Cortex of kidney (tissue), 1 donor: ENCODE measurements at places on chromosomes 5 and 9.

- DNase-seq, result no peak
These were observed 250.5 kb downstream of the DENND1A start for GRCh38 chr9:123679330-123679987.

- no peak for DNase-seq
These were observed 80.6 kb upstream of the ZBTB43 start for GRCh38 chr9:126724226-126724625.

DNA sequence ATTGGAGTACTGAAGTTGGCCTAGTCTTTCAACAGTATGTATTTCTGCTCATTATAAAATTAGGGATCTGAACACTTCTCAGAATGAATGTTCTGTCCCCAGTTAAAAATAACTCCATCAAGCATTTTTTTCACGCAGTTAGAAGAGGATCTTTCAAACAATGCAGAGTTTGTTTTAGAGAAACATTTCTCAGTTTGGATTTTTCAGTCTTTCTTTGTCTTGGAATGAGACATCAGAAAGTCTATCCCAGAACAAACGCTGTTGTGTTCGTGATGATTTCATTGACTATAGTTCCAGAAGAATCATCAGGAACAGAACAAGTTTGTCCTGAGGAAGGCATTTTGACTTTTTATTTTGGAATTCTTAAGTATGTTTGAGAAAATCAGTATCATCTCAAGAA lies 218.7 kb downstream of the ARRDC3 start:
- no peak for DNase-seq

DNA sequence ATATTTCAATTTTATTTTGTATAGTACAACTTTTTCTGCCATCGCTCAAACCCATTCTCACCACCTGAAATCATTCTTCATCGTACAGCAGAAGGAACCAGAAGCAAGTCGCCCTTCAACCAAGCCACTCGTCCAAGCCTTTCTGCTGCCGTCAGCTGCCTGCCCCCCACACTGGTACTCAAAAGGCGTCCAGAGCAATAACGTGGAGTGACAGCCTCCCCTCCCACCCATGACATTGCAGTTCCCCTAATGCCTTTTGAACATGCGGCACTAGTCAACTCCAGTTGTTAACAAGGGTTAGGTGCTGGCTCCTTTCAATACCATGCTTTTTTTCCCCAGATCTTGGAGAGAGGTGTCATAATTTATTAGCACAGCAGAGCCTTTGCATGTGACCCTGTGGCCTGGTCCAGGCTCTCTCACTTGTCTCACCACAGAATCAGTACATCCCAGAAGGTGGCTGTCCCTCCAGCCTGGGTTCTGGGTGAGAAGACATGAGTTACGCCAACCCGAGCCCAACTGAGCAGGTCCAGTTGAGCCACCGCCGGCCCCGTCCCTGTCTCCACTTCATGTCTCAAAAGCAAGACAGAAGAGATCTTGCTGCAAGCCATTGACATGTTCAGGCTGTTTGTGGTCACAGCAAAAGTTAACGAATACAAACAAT lies 20.4 kb upstream of the MED10 start:
- DNase-seq, result no peak

- DNase-seq, result no peak
These were observed 64.7 kb downstream of the TLR4 start for GRCh38 chr9:117768750-117769395.

DNA sequence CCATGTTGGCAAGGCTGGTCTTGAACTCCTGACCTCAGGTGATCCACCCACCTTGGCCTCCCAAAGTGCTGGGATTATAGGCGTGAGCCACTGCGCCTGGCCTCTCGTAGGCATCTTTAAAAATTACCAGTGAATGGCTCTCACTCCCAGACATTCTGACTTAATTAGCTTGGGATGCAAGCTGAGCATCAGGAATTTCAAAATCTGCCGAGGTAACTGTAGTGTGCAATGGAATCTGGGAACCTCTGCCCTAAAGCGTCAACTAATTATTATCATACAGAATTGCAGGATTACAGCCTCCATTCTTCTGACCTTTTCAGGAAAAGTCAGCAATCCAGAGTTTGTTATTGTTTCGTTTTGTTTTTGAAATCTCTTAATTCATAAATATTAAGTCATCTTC lies 213.4 kb upstream of the DMAC1 start:
- DNase-seq, result no peak

- no peak for DNase-seq
These were observed 100.1 kb downstream of the FBXL7 start for GRCh38 chr5:15600035-15600434.

- DNase-seq, result no peak
These were observed 315.5 kb downstream of the SEMA5A start for GRCh38 chr5:9230355-9230754.

DNA sequence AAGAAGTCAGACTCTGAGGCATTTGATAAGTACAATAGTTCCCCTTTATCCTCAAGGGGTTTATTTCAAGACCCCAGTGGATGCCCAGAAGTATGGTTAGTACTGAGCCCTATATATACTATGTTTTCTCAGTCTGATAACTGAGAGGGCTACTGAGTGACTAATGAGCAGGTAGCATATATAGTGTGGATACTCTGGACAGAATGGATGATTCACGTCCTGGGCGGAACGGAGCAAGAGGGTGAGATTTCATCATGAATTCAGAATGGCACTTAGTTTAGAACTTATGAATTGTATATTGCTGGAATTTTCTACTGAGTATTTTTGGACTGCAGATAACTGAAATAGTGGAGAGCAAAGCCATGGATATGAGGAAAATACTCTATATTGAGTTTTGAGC lies 457.6 kb downstream of the PLK2 start:
- DNase-seq, result no peak

GRCh38 chr5:158886086-158886485 lies 213.6 kb downstream of the EBF1 start:
- no peak for DNase-seq

DNA sequence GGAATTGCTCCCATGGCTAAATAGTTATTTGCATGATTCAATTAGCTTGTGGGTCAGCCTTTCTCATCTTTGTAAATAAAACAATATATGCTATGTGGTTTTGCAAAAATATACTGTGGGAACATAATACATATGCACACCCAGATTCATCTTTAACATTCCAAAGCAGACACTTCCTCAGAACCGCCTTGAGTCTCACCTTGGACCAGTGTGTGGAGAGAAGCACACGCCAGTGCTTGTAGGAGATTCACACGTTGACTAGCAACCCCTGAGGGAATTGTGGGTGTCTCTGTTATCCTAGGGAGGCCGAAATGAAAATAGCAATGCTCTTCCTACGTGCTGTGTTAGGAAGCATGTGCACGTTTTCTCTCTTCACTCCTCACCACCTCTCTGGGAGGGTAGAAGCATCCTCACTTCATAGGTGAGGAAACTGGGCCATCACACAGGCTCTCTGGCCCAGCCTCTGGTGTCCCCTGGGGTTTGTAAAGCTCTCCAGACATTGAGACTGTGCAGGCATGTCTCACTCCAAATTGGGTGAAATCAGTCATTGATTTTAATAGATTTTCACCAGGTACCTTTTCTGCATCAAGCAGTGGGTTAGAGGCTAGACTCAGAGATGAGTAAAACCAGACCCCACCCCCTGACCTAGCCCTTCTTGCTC lies 221.7 kb downstream of the PBX3 start:
- no peak for DNase-seq

DNA sequence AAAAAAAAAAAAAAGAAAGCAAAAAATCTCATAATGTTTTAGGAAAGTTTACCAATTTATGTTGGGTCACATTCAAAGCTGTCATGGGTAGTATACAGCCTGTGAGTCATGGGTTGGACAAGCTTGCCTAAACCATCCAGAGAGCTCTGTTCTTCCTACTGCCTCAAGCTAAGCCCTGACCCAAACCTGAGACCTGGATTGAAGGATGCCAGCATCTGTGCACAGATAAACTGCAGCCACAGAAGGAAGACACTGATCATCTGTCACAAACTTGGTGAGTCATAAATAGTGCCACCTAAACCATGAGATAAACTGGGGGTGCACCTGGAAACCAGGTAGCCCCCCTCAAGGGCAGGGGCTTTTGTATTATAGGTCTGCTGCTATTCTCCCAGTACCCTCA lies 31.0 kb downstream of the CSF2 start:
- no peak for DNase-seq

DNA sequence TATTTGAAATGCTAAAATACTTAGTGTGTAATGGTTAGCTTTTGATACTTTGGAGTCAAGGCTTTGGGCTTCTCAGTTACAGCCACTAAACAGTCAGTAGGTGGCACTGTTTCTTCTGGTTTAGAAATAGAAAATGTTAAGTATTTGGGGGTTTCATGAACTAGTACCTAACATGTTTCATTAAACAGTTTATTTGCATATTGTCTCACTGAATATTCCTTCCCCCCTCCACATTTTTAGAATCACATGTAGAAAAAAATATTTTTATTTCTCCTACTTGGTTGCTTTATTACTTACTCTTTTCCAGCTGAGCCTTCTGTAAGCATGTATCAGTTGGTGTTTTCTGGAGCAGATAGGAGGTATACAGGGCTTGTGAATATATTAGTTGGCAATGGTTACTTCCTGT lies 48.0 kb downstream of the IPO11 start:
- DNase-seq, result no peak

- DNase-seq, result no peak
These were observed 104.3 kb upstream of the PHYKPL start for GRCh38 chr5:178336889-178337288.

DNA sequence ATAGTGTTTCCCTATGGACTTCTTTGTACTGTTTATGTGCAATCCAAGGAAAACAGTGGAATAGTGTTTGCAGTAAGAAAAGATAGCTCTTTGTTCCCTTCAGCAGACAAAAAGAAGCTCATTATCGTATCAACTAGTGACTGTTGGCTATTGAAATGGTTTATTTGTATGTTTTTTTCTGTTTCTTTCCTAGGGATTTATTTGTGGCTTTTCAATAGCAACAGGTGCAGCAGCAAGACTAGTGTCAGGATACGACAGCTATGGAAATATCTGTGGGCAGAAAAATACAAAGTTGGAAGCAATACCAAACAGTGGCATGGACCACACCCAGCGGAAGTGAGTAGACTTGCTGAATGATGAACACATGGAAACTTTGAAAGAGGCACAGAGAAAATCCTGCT lies 65.1 kb downstream of the SLC44A1 start:
- DNase-seq, result no peak

- DNase-seq, result no peak
These were observed 7.7 kb downstream of the AOPEP start for GRCh38 chr9:94734054-94734754.

DNA sequence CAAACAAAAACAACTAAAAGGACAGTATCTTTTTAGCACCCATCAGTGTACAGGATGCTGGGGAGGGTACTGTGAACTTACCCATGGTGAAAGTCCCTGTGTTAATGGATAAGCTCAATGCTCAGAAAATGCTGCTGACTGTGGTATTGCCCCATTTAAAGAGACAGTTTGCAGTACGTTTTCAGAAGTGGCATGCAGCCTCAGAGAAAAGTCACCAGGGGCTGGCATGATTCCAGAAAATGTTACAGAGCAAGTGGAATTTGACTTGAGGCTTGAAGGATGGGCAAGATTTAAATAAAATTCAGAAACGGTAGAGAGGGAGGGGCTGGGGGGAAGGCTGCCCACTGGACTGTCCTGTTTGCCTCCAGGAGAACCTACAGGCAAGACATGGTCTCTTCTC lies 7.2 kb downstream of the S1PR3 start:
- no peak for DNase-seq

- DNase-seq, result no peak
These were observed 69.7 kb upstream of the NEURL1B start for GRCh38 chr5:172571413-172571812.

DNA sequence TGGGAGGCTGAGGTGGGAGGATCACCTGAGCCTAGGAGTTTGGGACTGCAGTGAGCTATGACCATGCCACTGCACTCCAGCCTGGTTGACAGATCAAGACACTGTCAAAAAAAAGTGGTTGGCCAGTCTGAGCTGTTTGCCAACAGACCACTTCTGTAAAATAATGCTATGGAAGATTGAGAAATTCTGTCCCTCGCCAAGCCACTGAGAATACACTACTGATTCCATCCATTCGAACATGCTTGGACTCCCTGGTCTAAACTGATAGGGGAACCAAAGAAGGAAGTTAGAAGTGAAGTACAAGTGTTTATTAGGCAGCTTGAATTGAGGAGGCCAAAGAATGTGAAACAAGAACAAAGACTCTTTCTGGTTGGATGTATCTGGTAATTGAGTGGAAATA lies 27.2 kb downstream of the ENC1 start:
- DNase-seq, result no peak

GRCh38 chr5:132500244-132500930 lies 9.8 kb upstream of the IRF1 start:
- no peak for DNase-seq

DNA sequence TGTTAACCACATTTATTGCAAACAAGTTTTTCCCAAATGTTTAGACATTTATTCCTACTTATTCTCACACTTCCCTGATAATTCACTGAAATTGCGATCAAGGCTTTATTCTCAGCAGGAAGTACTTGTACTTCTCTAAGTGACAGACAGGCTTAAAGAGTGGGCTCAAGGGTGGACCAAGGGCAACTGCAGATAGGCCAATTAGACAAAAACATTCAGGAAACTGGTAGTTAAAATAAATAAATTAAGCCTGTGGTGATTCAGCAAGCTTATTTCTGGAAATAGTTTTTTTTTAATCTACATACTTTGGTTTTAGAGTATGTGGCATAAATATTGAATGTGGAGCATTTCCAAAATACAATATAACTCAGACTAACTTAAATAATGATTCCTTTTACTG lies 136.1 kb downstream of the UGCG start:
- DNase-seq, result no peak

- no peak for DNase-seq
These were observed 346.9 kb upstream of the TLE4 start for GRCh38 chr9:79224672-79225433.

DNA sequence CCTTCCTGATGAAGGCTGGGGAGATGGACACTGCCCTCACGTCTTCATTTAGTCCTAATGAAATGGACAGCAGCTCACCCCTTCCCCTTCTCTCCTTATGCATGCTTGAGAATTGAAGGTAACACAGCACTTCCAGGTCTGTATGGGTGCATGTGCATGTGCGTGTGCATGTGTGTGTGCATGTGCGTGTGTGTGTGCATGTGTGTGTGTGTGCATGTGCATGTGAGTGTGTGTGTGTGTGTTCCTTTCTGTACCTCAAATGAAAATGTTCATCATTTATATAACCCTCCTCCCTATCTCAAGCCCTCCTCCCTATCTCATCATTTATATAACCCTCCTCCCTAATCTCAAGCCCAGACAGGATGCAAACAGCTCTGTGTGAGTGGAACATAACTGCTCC lies 444.8 kb downstream of the MAT2B start:
- DNase-seq, result no peak

DNA sequence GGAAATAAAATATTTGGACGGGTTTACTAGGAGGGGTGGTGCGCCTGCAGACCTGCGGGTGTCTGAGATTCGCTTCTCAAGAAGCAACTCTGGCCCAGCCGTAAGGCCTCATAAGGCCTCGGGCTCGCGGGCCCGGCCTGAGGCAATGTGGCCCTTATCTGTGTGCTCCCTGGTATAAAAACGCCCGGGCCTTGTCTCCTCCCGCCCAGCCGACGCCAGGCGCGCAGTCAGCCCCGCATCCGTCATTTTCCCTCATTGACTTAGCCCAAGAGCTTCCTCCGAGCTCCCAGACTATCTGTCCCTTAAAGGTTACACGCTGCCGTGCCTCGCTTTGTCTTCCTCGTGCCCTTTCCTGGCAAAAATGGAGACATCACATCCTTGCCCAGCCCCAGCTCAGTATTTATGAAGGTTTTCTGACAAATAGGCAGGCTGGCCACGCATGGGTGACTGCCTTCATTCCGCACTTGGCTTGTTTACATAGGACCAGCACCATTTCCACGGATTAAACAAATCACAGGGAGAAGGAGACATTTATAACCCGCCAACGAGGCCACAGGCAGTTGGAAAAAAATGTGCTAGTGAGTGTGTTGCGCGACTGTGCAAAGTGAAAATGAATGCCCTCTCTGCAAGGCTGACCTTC lies 74.5 kb upstream of the TBCA start:
- no peak for DNase-seq
